Activated CD4-positive, CD25-positive, alpha-beta regulatory T cell treated with anti-CD3 and anti-CD28 coated beads, Interleukin-2, amount 50 U/mL, for 72 hours (primary cell): ENCODE measurements at places on chromosomes 3 and 15.

DNA sequence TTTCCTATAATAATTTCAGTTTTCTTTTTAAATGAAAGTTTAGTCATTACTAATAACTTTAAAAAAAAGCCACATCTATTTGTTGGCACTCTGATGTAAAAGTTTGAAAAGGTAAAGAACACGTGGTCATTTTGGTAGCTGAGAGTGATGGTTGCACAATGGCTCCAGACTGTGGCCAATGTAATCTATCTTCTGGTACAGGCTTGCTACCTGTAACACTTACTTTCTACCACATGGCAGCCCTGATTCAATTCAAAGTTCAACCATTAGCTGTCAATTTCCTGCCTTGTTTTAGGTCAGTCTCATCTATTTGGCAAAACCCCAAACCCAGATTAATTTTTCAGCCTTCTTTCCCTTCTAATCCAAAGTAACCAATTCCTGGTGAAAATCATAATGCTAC, 126.1 kb downstream of the TUSC7 start:
- no peak for DNase-seq

DNA sequence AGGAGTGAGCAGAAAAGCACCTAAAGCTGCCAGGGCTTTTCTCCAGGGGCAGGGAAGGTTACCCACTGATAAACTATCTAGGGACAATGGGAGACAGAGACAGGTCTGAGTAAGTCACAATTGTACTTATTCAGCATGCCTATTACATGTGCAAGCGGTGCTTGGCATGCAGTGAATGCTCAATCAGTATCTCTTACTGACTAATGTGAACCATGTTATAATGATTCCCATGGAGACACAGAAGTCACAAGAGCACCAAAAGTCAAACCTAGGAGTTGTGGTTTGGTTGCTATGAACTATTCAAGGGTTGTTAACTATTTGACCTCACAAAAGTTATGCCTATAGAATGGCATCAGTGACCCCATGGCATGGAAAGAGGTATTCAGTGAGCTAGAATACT, 50.0 kb upstream of the RASGRP1 start:
- DNase-seq, result no peak

GRCh38 chr3:123295901-123296250, 94.1 kb downstream of the SEC22A start:
- no peak for DNase-seq

DNA sequence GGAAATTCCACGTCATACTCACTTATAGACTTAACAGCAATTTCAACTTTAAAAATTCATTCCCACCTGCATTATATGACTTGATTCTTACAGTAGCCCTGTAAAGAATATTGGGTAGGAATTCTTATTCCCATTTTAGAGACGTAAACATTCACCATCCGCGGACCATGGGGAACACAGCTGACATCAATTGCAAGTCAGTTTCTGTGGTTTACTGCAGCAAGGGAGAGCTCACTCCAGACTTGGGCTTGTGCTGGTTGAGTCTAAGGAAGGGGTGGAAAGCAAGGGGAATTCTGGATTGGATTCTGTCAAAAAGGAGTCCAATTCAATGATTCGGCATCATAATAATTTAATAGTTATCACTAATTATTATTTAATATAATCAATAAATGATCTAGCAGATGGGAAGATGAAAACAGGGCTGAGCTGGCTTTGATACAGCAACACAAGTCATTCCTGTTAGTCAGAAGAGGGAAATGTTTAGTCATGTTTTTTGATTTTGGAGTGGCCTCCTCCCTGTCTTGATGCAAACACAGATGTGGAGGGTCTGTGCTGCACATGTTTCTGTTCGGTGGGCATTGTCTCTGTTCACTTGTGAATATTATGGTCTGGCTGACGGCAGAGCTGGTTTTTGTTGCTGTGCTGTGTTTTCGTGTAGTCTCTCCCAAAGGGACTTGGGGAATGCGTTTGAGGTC, 9.7 kb downstream of the LIPC start:
- DNase-seq, result no peak

GRCh38 chr15:45714590-45715488, 80.0 kb downstream of the SQOR start:
- DNase-seq, result peak; percentile 35

DNA sequence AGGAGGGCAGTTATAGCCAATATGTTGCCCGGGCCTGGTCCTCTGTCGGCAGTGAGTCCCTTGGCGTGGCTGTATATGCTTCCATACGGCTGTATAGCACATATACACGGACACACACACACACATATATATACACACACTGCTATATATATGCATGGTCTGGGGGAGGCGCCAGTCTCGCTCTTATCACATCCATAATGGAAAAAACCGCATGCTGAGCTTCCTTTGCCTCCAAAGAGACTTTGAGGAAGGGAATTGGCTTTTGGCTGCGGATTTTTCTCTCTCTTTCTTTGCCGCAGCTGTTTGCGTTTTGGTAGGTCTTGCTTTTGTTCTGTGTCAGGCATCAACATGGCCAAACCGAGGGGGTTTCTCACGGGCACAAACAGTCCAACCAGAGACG, 11.3 kb upstream of the TMEM115 start:
- no peak for DNase-seq

- DNase-seq, result no peak
These were observed 17.0 kb downstream of the SLC35G2 start for GRCh38 chr3:136835813-136836510.

DNA sequence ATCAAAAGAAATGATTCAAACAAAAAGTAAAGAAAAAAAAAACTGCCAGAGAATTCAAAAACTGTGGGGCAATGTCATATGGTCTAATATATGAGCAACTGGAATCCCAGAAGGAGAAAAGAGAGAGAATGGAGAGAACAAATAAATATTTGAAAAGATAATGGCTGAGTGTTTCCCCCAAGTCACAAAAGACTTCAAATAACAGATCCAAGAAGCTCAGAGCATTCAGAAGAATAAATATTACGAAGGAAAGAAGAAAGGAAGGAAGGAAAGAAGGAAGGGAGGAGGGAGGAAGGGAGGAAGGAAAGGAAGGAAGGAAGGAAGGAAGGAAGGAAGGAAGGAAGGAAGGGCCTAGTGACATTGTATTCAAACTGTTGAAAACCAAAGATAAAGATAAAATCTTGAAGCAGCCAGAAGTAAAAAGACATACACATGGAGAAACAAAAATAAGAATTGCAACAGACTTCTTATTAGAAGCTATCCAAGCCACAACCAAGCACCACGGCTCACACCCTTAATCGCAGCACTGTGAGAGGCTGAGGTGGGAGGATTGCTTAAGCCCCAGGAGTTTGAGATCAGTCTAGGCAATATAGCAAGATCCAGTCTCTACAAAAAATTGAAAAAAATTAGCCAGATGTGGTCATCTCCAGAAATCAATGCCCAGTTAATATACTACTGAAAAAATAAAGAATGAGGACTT, 118.9 kb upstream of the IGSF10 start:
- DNase-seq, result no peak

- DNase-seq, result no peak
These were observed 4.7 kb downstream of the LRRK1 start for GRCh38 chr15:100923902-100924301.

DNA sequence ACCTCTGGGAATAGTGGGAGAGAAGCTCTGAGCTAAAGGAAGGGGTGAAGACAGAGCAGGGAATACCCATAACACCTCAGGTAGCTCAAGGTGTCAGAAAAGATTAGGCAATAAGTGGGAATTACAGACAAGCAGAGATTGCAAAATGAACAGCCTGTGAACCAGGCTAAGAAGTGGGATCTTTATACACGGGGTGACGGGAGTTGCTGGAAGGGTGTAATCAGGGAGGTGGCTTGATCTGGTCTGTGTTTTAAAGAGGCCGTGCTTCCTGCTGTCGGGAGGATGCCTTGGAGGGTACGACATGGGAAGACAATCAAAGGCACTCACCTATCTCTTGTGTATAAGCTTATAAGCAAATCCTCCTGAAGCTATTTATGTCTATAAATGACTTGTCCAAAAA, 216.3 kb downstream of the CLSTN2 start:
- DNase-seq, result no peak

DNA sequence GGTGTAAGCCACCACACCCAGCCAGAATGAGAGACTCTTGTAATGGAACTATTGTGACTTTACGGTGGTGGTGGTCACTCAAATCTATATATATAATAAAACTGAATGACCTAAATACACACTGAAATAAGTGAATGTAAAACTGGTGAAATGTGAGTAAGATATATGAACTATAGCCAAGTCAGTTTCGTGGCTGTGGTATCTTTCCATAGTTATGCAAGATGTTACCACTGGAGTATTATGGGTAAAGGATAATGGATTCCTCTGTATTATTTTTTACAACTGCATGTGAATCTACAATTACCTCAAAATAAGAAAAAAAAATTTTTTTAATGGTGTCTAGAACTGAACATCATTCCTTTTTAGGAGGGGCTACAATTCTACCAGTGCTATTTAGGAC, 21.9 kb downstream of the PIK3CB start:
- DNase-seq, result no peak
